Activated T-cell treated with anti-CD3 and anti-CD28 coated beads for 24 hours (primary cell): ENCODE measurements at places on chromosomes 5 and 9.

- DNase-seq = no peak
Observed at GRCh38 chr5:120684749-120685415, 220.8 kb downstream of the PRR16 start.

GRCh38 chr5:55509796-55510522, 24.8 kb downstream of the PLPP1 start:
- DNase-seq = no peak

DNA sequence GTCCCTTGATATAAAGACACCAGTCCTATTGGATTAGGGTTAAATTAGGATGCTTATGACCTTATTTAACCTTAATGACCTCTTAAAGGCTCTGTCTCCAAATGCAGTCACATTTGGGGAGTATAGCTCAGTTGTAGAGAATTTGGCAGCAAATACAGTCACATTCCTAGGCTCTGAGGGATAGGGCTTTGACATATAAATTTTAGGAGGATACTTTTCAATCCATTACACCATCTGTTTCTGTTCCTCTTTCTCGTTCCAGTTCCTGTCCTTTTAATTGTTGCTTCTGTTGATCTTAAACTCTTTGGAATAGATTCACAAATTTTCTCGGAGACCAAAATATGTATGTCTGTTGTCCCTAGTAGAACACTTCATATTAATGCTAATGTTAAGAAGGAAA, 390.0 kb upstream of the PCSK5 start:
- DNase-seq = no peak

DNA sequence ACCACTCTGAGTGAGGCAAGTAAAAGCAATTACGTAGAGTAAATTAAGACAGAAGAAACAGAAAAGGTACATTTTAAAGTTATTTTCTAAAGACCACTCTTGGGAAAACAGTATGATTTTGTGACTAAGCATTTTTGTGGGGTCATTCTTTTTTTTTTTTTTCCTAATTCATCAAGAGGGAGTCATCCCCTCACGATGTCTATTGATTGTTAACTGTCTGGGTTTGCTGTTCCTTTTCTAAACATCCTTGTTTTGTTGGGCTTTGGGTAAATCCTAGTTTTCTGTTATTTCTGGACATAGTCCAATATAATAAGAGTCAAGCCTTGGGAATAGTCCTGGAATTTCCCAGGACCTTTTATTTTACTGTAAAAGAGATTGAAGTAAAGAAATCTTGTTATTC, 63.8 kb downstream of the ANKRD55 start:
- DNase-seq = no peak

DNA sequence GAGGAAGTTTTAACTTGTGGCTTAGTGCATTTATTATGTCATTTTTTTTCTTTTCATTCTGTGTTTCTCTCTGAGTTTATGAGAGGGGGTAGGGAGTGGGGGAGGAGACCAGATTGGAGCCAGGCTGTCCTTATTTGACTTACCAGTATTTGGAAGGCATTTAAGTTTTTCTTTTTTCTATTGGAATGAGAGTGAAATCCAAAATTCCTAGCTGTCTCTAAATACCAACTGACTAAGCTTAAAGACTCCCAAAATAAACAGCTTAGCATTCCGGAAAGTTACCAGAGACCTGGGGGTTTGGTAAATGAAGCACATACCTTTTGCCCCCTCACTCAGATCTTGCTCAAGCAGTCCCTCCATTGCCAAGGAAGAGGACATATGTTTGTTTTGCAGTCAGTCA, 581.9 kb upstream of the BRINP1 start:
- DNase-seq = no peak

DNA sequence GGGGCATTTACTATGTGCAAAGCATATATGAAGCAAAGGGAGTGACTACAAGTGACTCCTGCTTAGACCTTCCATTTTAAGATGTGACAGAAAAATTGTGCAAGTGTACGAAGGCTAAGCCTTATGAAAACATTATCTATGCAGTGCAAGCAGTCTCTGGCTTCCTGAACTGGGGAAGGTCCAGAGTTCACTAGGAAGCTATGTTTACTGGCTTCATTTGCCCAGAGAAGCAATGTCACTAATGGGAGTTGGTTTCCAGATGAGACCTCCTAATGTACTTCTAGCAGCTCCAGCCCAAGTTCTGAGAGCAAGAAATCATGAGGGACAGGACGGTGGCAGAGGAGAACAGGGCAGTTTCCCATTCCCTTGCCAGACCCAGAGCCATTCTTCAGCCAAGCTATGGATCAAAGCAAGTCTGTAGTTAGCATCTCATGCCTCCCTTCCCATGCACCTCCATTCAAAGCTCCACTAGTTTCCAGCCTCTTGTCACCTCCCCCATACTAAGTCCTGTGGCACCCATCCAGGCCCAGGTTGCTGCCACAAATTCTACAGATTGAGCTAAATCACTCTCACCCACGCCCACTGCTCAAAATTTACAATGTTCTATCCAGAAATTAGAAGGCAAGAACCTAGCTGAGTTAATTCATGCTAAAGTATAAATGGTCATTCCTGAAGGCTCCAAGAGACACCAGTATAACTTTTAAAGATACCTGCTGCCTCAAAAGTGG, 21.8 kb downstream of the MCTP1 start:
- DNase-seq = no peak

GRCh38 chr9:20692554-20692953, 8.5 kb downstream of the FOCAD start:
- no peak for DNase-seq

DNA sequence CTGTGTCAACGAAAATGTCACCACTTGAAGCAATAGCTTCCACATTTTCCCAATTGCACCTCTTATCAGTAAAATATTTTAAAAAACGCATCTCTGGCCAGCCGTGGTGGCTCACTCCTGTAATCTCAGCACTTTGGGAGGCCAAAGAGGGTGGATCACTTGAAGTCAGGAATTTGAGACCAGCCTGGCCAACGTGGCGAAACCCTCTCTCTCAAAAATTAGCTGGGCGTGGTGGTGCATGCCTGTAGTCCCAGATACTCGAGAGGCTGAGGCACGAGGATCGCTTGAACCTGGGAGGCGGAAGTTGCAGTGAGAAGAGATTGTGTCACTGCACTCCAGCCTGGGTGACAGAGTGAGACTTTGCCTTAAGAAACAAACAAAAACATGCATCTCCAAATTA, 210.1 kb upstream of the CHD1 start:
- DNase-seq = no peak

DNA sequence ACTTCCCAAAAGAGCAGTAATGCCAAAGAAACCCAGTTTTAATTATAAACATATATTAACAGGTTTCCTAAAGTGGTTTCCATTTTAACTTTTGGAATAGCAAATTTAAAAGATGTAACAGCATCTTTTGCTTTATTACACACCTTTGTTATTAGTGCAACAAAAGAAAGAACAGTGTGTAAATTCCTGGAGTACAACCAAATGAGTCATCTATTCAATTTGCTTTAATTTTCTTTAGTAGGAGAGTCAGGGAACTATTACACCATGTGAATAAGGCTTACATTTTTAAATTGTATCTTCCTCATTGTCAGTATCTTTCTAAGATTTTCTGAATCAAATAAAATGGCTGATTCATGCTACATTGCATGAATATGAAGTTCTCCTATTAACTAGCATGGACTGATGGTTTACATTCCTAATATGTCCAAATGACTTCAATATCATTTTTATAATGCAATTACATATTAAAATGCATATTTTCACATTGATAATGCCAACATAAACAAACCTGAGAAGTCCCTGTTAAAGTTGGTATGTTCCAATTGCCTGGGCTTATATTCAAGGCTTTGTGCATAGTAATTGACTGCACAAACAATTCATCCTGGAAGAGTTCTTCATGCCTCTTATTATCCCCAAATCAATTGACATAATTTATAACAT, 22.5 kb downstream of the EDIL3 start:
- no peak for DNase-seq

DNA sequence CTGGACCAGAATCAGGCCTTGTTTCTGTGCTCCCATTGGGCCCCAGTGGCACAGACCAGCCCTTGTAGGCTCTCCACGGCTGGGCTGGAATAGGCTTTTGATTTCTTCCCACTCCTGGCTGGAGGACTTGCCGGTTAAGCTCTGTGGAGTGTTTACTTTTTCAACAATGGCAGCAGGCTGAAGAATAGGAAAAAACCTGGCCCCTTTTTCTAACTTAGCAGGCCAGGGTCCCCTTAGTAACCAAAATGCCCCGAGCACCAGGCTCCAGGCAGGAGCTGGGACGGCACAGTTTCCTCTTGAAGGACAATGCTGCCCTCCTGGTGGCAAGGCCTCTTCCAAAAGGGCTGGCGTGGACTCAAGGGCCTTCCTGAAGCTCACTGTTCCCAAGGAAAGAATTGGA, 230.3 kb downstream of the CRB2 start:
- DNase-seq = no peak

- DNase-seq = no peak
Observed at GRCh38 chr9:18786196-18786595, 246.8 kb downstream of the SAXO1 start.

DNA sequence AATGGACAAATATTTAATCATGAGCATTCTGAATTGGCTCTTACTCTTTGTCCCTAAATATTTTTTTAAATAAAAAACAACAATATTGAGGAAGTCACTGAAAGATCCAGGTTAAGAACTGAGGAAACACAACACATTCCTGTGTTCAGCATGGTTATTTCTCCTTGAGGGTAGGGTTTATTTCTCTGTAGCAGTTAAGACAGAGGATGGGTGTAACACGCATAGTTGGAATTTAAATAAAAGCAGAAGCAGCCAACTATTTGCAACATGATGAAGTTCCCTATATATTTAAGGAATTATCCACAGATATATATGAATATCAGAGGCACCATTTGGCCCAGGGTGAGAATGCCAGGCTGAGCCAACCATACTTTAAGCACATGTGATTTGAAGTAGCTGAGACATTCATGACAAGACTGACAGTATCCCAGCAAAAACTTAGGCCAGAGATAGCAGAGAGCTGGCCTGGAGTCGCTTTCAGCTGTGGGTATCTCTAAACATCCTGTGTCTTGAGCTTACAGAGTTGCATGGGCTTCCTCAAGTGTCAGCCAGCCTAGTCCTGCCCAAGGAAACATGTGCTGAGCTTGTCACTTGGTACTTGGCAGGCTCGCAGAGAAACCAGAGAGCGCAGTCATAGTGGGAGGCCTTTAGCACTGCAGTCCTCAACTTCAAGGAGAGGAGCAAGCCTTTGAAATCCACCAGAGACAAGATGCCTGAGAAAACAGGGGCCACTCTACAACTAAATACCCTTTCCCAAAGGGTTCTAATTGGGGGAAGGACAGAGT, 43.6 kb downstream of the SEMA5A start:
- DNase-seq = no peak

DNA sequence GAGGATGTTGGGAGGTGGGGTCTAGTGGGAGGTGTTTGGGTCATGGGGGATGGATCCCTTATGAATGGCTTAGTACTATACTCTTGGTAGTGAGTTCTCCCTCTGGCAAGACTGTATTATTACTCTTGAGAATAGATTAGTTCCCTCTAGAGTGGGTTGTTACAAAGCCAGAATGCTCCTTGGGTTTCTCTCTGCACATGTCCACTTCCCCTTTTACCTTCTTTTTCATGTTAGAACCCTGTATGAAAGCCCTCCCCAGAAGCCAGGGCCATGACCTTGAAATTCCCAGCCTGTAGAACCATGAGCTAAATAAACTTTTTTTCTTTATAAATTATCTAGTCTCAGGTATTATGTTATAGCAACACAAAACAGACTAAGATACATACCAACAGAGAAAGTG, 31.1 kb downstream of the SLC24A2 start:
- no peak for DNase-seq

DNA sequence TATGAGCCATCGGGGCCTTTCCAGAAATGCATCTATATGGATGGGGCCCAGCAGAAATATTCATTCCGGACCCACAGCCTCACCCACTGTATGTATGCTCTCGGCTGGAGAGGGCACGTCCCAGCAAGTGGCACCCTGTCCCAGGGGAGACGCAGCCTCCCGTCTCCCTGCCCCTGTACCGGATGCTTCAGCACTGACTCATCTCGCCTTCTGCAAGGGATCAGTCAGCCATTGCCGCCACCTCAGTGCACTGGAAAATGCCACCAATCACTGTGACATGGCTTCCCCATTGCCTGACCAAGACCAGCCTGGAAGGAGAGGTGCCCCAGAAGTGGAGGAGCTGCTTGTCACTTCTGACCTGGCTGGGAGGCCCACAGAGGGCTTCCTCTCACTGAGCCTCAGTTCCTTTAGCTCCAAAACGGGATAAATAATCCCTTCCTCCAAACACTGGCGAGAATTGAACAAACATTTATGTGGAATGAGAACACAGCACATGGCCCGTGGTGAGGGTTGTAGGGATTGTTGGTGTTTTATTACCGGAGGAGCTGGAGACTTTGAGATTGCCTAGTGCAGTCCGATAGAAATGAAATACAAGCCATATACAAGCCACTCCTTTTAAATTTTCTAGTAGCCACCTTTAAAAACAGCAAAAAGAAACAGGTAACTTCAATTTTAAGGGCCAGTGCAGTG, 43.9 kb upstream of the ORM1 start:
- no peak for DNase-seq

GRCh38 chr5:134439210-134439654, 27.6 kb upstream of the CDKN2AIPNL start:
- no peak for DNase-seq

GRCh38 chr9:87599901-87600610, 102.4 kb downstream of the DAPK1 start:
- DNase-seq = no peak

- DNase-seq = no peak
Observed at GRCh38 chr9:90580576-90580975, 62.0 kb downstream of the DIRAS2 start.

DNA sequence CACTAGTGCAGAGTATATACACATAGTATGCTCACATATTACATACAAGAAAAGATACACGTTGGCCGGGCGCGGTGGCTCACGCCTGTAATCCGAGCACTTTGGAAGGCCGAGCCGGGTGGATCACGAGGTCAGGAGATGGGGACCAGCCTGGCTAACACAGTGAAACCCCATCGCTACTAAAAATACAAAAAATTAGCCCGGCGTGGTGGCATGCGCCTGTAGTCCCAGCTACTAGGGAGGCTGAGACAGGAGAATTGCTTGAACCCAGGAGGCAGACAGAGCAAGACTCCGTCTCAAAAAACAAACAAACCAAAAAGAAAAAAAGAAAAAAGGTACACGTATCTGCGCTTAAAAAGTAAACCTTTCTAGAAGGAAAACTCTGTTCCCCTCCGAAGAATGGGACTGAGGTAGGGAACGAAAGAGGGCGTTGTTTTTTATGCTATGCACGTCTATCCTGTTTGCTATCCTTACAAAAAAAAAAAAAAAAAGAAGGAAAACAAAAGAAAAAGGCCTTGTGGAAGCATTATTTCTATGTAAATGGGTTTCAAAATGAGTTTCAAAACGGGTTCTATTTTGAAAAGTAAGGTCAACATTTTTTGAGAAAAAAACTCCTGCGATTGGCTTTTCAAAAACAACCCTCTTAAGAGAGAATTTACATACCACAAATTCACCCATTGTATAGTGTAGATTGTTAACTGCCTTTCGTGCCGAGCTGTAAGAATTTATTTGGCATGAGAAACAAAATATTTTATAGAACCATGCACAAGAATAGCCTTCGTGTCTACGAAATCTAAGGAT, 1.2 kb downstream of the AK3 start:
- DNase-seq = no peak

GRCh38 chr9:109213285-109214121, 46.5 kb upstream of the FRRS1L start:
- no peak for DNase-seq
